ENCODE measurements at places on chromosomes 1 and 21.

DNA sequence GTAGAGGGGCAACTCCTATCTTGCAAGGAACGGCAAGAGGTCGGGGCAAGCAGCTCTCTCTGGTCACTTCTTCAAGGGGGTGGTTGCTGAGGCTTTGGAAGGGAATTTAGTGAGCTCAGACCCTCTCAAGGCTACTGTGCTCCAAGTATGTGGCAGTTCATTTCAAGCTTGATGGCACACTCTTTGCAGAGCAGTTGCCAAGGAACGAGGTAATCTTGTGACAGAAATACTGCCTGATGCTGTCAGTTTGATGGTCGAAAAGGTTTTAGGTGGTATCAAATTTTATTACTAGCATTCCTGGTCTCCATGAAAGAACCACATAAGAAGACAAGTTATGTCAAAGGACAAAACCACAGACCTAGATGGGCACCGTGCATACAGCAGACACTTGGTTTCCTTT is 13.1 kb downstream of the CFAP298 start:
- DNase-seq: no peak

GRCh38 chr1:92857817-92858216 is 26.0 kb downstream of the RPL5 start:
- no peak for DNase-seq

- DNase-seq: no peak
These were observed 95.7 kb downstream of the DYRK1A start for GRCh38 chr21:37462087-37462861.

DNA sequence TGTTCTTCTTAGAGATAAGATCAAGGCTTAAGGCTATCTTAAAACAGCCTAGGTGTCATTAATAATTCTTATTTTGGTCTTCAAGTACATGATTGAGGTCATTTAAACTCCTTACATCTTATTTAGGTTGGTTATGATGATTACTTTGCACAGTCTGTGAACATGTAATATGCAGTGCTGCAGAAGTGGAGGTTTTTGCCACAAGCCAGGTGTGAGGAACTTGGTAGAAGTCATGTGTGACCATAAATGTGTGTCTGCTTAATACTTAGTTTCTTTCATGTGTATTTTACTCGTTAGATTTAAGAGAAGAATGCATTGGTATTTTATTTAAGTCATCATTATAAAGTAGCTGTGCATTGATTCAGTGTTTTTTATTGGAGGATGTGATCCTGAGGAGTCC is 10.1 kb downstream of the ATG4C start:
- no peak for DNase-seq

- DNase-seq: peak; percentile 23
These were observed 43.2 kb downstream of the ECE1 start for GRCh38 chr1:21246905-21247642.

- peak; percentile 44 for DNase-seq
These were observed 1.4 kb upstream of the CFAP298 start for GRCh38 chr21:32613436-32614043.

- DNase-seq: peak; percentile 64
These were observed 101.9 kb downstream of the PLPP3 start for GRCh38 chr1:56477164-56478111.

DNA sequence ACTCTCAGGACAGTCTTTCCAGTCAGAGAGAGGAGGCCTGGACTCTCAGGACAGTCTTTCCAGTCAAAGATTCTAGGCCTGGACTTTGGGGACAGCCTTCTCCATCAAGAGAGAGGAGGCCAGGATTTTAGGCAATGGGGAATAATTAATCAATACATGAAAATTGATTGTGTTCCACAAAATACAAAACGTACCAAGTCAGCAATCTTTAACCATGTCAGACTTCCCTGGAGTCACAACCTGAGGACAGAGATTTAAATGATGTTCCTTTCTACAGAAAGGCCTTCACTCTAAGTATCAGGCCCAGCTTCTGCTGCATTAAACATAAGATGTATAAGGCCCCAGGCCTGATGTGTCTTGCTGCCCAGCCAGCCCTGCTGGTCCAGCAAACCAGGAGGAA is 27.0 kb upstream of the GPR157 start:
- DNase-seq: no peak

GRCh38 chr1:13469343-13469742 is 44.5 kb downstream of the LRRC38 start:
- peak; percentile 32 for DNase-seq

- DNase-seq: peak; percentile 9
These were observed 134.7 kb upstream of the VANGL1 start for GRCh38 chr1:115506924-115507589.

DNA sequence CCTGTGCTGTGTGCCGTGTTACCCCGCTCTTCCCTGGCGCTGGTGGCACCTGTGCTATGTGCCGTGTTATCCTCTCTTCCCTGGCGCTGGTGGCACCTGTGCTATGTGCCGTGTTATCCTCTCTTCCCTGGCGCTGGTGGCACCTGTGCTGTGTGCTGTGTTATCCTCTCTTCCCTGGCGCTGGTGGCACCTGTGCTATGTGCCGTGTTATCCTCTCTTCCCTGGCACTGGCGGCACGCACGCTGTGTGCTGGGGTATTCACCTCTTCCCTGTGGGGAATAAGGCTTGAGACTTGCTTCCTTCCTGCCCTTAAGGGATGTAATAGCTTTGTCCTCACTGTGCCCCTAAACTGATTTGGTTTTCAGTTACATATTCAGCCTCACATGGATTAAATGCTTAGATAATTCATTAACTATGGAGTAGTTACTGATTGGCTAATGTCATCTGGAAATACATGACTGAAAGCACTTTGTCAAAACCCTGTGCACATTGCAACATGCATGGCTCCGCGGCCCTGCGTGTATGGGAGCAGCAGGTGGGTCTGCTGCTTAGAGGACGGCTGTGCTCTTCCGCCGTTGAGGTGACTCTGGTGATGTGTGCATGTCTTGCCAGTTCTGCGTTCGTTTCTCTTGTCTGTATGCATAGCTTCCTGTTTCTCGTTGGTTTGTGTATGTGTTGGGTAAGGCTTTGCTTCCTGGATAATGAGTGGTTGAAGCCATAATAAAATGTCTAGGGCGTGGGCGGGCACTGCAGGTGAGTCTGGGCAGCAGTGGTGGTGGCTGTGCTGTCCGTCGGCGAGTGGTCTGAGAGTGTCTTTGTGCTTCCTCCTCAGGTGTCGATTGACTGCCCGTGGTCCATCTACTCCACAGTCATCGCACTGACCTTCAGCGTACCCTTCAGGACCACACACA is 17.9 kb upstream of the PWP2 start:
- DNase-seq: no peak

- DNase-seq: peak; percentile 65
These were observed 29.8 kb downstream of the MAPKAPK2 start for GRCh38 chr1:206714331-206715058.

DNA sequence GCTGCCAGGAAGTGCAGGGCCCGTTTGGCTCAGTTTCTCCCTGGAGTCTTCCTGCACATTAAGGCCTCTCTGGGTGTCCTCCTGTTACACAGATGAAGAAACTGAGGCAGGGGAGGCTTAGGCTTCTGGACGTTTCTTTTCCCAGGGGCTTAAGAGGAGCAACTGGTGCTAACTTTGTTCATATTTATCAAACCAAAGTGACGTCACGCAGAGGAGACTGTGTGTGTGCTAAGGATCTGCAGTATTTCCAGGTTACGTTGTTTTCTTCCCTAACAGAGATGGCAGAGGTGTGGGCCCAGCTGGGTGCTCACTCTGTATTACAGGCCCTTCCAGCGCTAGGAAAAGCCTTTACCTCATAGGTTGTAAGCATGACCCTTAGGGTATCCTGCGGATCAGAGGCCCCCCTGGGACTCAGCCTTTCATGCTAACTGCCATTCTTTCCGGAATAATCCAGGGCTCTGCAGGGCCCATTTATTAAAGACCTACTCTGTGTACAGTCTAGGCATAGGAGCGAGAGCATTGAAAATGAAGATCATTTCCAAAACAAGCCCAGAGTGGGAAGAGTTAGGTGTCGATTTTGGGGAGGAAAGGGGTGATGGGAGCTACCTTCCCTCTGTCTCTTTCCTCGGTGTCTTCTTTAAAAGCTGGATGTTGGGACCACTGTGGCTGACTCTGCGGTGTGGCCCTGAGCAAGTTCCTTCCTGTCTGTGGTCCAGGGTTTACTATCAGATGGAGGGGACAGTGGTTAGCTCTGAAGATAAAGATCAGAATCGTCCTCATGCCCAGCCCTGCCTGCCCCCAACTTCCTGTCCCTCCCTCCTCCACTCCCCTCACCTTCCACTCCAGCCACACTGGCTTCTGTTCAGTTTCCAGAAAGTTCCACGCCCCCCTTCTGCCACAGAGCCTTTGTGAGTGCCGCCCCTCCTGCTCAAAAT is 4.6 kb downstream of the AGTRAP start:
- DNase-seq: no peak

DNA sequence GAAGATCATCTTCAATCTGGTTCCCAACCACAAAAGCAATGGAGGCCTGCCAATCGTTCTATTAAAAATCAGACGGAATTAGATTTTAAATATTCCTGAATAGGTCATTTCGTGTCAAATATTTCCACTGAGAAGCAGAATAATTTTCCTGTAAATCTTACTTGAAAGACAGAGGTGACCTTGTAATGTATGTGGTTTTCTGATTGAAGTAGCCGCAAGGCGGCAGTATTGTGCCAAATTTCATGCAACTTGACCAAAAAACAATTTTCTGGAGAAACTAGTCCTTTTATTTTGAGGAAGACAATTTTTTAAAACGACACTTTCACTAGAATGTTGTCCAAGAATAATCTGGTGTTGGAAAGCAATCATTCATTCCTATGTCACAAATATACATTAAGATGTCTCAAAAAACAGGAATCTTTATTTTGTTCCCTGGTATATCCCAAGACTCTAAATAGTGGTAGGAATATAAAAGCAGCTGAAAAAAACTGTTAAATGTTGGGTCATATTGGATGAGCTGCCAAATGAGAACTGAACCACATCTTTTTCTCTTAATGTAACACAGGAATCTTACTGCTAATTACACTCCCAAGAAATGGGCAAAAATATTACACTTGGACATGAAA is 33.6 kb downstream of the SPAG17 start:
- peak; percentile 48 for DNase-seq

All from DMS53 (cell line).